Foreskin keratinocyte (primary cell): ENCODE measurements at places on chromosomes 6 and 20.

- DNase-seq, result no peak
Measured at GRCh38 chr20:15637950-15638754, 935.1 kb downstream of the KIF16B start.

- no peak for DNase-seq
Measured at GRCh38 chr20:46702447-46703203, 6.8 kb upstream of the SLC2A10 start.

GRCh38 chr6:130513770-130514169, 148.0 kb downstream of the TMEM200A start:
- DNase-seq, result peak; percentile 53

- DNase-seq, result no peak
Measured at GRCh38 chr6:127786109-127786508, 114.7 kb downstream of the THEMIS start.

- no peak for DNase-seq
Measured at GRCh38 chr6:101936516-101936915, 543.0 kb downstream of the GRIK2 start.

DNA sequence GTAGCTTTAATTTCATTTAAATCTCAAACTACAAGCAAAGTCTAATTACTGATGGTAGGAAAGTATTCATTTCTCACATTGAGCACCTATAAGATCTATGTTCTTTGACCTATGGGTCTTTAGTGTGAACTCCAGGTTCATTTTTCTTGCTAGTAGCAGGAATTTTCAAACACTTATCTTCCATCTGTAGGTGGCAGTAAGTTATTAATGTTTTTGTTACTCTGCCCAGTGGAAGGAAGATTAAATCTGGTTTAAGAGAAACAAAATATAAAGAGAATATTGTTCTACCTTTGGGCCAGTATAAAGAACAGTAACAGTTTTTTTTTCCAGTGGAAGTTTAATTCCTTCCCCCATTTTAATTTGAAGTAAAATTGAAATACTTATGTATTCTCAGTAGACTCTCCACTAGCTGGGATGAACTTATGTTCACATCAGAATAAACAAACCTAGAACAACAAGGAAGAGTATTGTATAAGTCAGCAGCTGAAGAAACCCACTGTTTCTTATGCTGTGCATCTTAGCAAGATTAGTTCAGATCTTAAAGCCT, 328.2 kb downstream of the PHF3 start:
- DNase-seq, result no peak

DNA sequence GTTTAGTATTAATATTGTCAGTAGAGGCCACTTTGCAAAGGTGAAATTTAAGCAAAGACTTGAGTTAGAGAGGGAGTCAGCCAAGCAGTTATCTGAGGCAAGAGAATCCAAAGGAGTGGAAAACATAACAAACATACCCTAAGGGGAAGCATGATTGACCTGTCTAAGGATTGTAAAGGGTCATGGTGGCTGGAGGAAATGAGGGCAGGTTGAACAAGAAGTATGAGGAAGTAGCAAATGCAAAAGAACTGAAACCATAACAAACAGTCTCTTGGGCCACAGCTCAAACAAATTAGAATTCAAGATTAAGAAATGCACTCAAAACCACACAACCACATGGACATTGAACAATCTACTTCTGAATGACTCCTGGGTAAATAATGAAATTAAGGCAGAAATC, 103.2 kb downstream of the FBXO5 start:
- no peak for DNase-seq

DNA sequence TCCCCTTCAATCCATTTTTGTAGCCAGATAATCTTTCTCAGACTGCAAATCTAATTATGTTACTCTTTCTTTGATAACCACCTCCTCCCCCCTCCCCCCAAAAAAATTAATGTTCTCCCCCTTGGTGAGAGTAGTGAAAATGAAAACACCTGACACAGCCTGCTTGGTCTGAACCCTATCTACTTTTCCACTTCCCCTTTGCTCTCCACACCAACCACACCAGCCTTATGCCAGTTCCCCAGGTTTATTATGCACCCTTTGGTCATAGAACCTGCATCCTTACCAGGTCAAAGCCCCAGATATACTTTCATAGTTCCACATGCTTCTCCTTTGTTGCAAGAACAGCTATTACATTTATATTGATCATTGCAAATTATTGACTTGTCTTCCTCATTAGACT, 19.4 kb downstream of the PFDN4 start:
- no peak for DNase-seq

- no peak for DNase-seq
Measured at GRCh38 chr6:80636689-80637088, 530.2 kb downstream of the BCKDHB start.

DNA sequence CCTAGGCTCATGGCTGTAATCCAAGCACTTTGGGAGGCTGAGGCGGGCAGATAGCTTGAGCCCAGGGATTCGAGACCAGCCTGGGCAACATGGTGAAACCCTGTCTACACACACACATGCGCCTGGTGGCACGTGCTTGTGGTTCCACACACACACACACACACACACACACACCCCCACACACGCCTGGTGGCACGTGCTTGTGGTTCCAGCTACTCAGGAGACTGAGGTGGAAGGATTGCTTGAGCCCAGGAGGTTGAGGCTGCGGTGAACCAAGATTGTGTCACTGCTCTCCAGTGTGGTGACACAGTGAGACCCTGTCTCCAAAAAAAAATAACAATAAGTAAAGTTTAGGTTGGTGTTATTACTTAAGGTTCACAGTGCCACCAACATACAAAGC, 165.8 kb downstream of the ZFAND3 start:
- no peak for DNase-seq

DNA sequence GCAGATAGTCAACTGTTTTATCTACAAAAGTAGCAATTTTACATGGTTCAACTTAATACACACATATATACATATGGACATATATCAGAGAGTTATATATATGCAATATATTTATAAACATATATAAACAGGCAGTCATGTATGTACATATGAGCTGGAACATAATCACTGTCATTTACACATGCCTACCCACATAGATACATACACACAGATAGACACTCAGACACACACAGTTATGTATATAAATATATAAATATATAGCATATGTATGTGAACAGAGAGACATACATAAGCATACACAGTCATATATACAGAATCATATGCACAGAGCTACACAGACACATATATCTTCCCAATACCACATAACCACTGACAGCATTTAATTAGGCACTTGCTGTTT, 2.2 kb downstream of the WFDC5 start:
- DNase-seq, result no peak

DNA sequence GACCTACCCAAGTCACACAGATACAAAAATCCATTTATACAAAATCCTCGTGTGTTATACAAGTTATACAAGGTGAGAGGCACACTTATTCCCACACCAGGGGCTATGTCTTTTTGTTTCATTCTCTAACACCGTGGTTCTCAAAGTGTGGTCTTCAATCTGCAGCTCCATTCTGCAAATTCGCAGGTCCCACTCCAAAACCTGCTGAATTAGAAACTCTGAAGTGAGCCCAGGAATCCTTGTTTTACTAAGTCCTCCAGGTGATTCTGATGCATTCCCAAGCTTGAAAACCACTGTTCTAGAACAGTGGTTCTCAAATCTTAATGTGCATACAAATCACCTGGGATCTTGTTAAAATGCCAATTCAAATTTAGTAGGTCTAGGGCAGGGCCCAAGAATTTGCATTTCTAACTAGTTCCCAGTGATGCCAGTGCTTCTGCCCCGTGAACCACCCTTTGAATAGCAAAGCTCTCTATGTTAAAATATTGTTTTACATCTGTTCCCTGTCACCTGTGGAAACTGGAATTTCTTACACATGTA, 35.1 kb downstream of the LRFN2 start:
- no peak for DNase-seq

DNA sequence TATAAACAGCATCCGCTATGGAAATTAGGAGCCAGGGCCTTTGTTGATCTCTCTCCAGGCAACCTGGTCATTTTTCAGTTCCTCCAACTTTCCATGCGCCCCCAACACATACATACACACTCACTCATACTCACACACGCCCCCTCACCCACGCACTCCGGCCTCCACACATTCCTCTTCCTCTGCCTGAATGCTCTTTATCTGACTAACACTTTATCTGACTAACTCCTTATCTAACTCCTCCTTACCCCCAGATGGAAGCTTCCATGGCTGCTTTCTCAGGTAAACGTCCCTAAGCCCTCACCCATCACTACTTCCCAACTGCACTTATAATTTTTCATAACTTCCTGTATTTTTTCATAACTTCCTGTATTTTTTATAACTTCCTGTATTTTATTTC, 17.4 kb downstream of the CASS4 start:
- peak; percentile 29 for DNase-seq

DNA sequence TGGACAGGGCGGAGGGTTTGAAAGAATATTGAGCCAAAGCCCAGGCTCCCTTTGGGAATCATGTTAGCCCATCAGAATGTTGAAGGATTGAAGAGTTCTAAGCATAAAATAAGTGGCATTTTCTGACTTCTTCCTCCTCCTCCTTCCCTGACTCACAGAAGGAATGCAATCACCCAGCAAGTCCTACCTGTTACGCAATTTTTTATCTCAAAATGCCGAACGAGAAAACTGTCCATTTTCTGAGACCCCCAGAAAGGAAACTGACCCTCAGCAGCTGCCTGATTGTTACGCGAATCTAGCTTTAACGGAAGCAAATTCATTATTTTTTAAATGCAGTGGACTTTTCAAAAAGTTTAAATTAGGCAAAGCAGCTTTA, 4.7 kb upstream of the DNAJC5 start:
- DNase-seq, result no peak

GRCh38 chr6:15501826-15502445, 160.9 kb downstream of the DTNBP1 start:
- no peak for DNase-seq
